ENCODE measurements at places on chromosomes 13 and 19. TPM values are rescaled to one million over a fixed set of nuclear protein-coding genes. Genes with fewer than 3 reads are reported as not detected.

LRP3 gene
- total RNA-seq, result 51.9 TPM

WDR88 gene
- total RNA-seq, result not detected

SULT2B1 gene
- 12.0 TPM for total RNA-seq

C19orf53 gene
- 210 TPM for total RNA-seq

SMIM44 gene
- total RNA-seq, result not detected

LGALS7B gene
- total RNA-seq, result 0.44 TPM

CYP2A6 gene
- total RNA-seq, result not detected

ZC3H13 gene
- 11.5 TPM for total RNA-seq

QPCTL gene
- total RNA-seq, result 9.9 TPM

PIK3R2 gene
- 13.2 TPM for total RNA-seq

PALM gene
- 15.8 TPM for total RNA-seq

PSG1 gene
- 0.12 TPM for total RNA-seq

ZNF835 gene
- total RNA-seq, result not detected

CASP14 gene
- not detected for total RNA-seq

PLPPR3 gene
- 5.6 TPM for total RNA-seq

SPINT2 gene
- 237 TPM for total RNA-seq

ZNF442 gene
- total RNA-seq, result not detected

TLE6 gene
- 4.4 TPM for total RNA-seq

IGFL1 gene
- total RNA-seq, result 2.5 TPM

ADM5 gene
- total RNA-seq, result 3.1 TPM

OR7C1 gene
- total RNA-seq, result not detected

TNNI3 gene
- total RNA-seq, result 7.9 TPM

ZSCAN1 gene
- not detected for total RNA-seq

GRK1 gene
- total RNA-seq, result not detected

ALOX5AP gene
- total RNA-seq, result 9.7 TPM

MAMSTR gene
- total RNA-seq, result 0.23 TPM

PCID2 gene
- 38.7 TPM for total RNA-seq

TNFRSF19 gene
- total RNA-seq, result 2.8 TPM

CAMSAP3 gene
- total RNA-seq, result 4.1 TPM

PNMA8B gene
- total RNA-seq, result not detected

WDR18 gene
- 62.8 TPM for total RNA-seq

CAPN12 gene
- 4.9 TPM for total RNA-seq

IL11 gene
- 14.6 TPM for total RNA-seq

ZIM2 gene
- total RNA-seq, result not detected
